ENCODE measurements at places on chromosomes 16 and 17.

- no peak for DNase-seq
Measured at GRCh38 chr16:11481987-11482386, 104.7 kb downstream of the LITAF start.

DNA sequence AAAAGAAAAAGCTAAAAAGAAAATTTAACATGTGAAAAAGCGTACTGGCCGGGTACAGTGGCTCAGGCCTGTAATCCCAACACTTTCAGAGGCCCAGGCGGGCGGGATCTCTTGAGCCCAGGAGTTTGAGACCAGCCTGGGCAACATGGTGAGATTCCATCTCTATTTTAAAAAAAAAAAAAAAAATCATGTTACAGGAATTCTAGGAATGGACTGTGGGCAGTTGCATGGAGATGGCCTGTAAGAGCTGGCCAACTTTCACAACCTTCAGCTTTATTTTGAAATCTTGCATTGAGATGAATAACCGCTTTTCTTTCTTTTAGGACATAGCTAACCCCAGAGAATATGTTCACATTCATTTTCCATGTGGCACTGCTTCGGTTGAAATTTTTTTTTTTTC is 8.2 kb upstream of the CIAO3 start:
- no peak for DNase-seq

GRCh38 chr16:66918803-66919568 is at the start of gene CDH16:
Gene CDH16, minus strand, starts transcription at chr16:66918885. Its CDS starts 820 bp downstream, at chr16:66918065.
- no peak for DNase-seq

DNA sequence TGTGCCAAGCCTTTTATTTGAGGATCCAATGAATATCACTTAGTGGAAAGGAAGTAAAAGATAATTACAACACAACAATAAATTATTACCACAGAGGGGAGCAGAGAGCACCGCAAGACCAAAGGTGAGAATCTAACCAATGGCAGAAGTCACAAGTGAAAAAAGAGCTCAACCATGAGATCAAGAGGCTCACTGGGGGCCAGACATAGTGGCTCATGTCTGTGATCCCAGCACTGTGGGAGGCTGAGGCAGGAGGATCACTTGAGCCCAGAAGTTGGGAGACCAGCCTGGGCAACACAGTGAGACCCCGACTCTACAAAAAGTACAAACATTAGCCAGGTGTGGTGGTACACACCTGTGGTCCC is 17.7 kb downstream of the ANKRD11 start:
- DNase-seq: no peak

GRCh38 chr17:82327289-82327688 is 6.3 kb downstream of the SECTM1 start:
- no peak for DNase-seq

Data from activated effector memory CD4-positive, alpha-beta T cell treated with Interleukin-2 at 50 U/mL for 16 hours (primary cell).